ENCODE measurements at places on chromosomes 13 and 19.

DNA sequence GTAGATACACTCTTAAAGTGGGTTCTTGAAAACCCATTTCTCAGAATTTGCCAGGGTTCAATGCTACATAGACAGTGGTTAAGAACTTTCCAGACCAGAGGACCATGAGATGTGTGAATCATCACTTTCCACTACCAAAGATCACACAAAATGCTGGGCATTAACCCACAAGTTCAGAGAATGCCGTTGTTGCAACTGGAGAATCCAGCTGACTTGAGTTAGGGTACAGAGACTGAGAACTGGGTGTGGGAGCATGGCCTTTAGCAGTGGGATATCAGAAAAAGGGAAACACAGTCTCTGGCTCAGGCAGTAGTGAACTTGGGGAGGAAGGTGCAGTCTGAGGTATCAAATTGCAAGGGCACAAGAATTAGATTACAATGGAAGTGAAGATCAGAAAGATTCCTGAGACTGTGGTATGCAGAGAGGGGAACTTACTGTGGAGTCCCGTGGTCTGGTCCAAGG lies 51.5 kb upstream of the WDFY2 start:
- DNase-seq: no peak

DNA sequence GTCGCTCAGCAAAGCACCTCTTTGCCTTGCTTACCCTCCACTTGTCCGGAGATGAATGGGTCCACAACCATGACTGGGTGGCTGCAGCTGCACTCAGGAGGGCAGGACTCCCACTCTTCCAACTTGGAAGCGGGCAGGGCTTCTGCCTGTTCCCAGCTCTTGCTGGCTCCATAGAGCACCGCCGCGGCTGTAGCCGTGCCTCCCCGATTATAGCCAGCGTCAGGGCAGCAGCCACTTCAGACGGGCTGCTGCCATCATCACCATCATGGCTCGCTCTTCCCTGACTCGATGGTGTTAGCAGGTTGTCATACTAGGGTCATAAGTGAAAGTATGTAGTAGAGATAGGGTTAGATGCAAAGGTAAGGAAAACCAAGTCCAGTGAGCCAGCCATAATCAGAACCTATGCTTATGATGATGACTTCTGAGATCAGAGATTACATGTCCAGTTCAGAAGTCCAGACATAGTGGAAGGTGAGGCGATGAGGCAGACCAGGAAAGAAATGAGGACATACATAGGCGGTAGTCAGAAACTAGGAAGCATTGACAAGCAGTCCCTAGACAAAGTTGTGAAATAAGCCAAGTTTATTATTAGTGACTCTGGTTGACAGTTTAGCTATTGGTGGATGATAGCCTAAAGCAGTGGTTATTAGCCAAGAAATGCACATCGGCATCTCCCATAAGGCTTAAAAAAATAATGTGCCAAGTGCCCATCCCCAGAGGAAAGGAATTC lies 4.4 kb upstream of the INTS6 start:
- no peak for DNase-seq

GRCh38 chr19:7931221-7932061 lies 5.5 kb upstream of the CTXN1 start:
- DNase-seq: no peak

DNA sequence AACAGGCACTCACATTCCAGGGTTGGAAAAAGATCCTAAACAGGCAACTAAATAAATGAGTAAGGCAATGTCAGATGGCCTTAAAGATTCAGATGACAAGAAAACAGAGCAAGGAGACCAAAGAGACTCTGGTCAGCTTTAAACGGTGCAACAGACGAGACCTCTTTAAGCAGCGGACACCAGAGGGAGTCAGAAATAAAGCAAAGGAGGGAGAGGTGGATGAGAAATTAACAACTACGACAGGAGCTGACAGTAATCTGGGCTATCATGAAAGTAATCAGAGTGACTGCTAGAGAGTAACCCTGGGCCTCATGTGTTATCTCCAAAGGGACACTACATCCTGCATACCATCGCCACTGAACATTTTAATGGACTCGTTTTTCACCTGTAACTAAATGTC lies 1.1 kb downstream of the ZNF550 start:
- DNase-seq: no peak

DNA sequence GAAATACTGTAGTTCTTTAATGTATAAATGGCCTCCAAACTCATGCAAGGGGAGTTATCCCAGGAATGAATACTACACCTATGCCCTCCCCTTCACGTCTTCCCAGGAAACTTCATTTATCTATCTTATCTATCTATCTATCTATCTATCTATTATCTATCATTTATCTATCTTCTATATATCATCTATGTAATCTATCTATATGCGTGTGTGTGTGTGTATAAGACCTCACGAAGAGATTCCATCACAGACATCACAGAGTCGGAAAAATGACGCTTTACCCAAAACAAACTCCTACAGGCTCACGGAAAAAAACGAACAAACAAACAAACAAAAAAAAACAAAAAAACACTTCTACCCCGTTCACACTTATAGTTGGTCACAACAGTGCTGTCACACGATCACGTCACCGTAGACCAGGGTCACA lies 486 bp downstream of the ZNF529 start:
- no peak for DNase-seq
